ENCODE measurements at places on chromosomes 1 and 21.

GRCh38 chr1:109559995-109560394, 11.6 kb downstream of the GNAI3 start:
- DNase-seq: no peak

GRCh38 chr1:13517193-13517812, 3.5 kb upstream of the LRRC38 start:
- DNase-seq: no peak

GRCh38 chr1:31203215-31203614, 36.5 kb downstream of the NKAIN1 start:
- DNase-seq: no peak

GRCh38 chr1:162904579-162904978, 43.6 kb upstream of the CCDC190 start:
- no peak for DNase-seq

- no peak for DNase-seq
These were observed 488 bp downstream of the FAM78B start for GRCh38 chr1:166166329-166166697.

- DNase-seq: no peak
These were observed 63.3 kb upstream of the PAXBP1 start for GRCh38 chr21:32834916-32835235.

- peak; percentile 72 for DNase-seq
These were observed 12.8 kb downstream of the PPFIA4 start for GRCh38 chr1:203038891-203039608.

DNA sequence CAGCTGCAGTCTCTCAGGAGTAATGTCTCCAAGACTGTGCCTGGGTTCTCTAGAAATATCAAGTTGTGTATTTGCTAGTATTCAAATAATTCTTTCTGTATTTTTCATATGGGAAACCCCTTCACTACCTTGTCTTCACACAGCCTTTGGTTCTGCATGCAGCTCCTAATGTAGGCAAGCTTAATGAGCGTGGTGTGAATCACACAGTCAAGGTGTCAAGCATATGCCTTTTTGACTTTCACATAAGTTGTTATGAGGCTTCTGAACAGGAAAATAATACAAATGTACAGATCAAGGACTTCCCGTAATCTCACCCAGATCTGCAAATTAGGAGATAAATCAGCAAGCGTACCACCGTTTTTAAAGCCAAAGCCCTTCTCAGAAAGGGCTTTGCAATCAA, at the start of gene FCRL3:
TSS of gene FCRL3 (minus strand) at position 38 of the 400 bp plus-strand sequence. CDS start 280 bp downstream, outside the sequence.
- DNase-seq: no peak

- DNase-seq: no peak
These were observed 15.9 kb downstream of the MCM3AP start for GRCh38 chr21:46269466-46269865.

DNA sequence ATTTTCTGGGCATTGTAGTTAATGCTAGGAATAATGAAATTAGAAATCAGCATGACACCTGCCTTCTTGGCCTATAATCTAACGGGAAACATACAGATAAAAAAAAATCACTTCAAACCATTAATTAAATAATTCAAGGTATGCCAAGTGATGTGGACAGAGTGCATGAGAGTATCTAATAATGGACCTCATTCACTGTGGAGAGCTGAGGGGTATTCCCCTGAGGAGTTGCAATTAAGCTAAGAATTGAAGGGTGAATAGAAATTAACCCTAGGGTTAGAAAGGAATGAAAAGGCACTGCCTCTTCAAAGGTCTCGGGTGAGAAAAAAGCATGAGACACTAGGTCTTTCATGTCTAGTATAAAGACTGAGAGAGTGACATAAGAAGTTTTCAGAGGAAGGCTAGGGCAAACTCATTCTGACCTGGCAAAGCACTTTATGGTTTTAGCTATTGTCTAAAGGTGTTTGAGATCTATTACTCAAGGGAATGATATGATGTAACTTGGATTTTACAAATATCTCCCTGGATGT, 466.1 kb downstream of the KCNT2 start:
- no peak for DNase-seq

DNA sequence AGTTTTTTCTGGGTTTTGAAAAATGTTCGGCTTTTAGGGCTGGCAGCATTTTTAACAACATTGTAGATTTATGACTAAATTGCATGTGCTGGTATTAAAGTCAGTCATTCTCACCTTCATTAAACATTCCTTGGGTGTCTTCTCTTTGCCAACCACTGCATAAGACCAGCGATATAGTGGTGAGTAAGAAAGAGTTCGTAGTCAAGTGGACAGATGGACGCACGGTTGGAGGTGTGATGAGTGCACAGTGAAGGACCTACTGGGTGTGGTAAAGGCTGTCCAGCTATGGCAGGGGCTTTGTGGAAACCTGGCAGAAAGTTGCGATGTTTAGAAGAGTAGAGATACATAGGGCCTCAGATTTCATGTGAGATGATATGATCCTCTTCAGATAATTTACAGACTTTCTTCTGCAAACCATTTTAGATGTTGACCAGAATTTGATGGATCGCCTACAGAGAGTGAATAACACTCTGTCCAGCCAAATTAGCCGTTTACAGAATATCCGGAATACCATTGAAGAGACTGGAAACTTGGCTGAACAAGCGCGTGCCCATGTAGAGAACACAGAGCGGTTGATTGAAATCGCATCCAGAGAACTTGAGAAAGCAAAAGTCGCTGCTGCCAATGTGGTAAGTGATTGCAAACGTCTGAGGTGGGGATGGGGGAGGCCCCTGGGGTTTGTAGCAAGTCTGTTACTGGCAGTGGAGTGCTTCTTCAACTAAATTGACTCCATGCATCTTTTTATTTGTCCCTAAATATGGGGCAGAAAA, 56.0 kb upstream of the LAMC2 start:
- no peak for DNase-seq

DNA sequence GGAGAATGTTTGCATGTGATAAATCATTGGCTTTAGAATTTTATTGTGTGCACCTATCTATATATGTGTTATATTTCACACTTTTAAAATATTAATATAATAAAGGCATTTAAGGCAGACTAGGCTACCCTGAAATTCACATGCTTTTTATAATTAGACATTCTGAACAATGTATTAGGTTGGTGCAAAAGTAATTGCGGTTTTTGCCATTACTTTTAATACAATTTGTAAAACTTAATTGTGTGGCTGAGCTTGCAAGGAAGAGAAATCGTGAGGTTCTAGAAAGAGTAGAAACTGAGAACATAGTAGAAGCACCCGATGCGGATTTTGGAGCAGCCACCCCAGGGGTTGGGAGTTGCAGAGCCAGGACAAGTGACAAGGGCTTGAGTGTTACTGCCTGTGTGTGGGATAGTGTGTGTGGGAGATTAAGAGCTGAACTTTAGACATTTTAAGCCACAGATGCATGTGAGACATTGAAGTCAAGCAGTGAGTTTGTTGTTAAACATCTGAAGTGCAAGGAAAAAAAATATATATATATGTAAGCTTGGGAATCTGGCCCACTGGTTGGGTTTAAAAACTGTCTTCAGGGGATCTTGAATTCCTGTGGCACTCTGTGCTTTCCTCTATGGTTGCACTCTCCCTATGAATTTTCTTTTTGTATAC, 244.5 kb downstream of the TM2D1 start:
- DNase-seq: no peak

DNA sequence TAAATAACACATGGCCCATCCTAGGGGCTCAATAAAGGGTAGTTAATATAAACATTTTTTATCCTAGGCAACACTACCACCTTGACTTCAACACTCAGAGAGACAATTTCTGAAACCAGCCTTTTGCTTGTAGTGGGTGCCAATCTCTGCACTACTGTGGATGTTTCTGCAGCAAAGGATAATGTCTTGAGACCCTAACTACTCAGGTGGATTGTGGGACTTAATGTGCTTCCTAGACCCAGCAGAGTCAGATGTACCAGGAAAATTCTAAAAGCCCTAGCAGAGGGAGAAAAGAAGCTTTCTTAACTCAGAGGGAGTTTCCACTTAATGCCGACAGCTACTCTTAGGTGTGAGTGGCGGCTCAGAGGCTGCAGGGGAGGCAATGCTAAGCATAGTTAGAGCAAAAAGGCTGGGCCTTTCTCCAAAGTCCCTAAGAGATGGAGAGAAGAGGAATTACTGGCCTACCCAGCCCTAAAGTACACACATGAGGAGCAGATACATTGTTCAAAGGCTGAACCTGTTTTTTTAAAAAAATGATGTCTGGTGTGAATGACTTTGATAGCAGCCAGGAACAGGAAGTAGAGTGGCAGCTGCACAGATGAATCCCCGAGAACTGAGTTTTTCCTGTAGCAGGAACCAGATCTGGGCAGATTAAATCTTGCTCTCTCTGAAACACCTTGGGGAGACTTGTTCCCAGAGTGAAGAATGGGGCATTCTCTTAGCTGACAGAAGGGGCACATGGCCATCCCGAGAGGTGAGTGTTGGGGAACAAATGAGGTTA, 33.5 kb upstream of the ABCD3 start:
- DNase-seq: no peak

DNA sequence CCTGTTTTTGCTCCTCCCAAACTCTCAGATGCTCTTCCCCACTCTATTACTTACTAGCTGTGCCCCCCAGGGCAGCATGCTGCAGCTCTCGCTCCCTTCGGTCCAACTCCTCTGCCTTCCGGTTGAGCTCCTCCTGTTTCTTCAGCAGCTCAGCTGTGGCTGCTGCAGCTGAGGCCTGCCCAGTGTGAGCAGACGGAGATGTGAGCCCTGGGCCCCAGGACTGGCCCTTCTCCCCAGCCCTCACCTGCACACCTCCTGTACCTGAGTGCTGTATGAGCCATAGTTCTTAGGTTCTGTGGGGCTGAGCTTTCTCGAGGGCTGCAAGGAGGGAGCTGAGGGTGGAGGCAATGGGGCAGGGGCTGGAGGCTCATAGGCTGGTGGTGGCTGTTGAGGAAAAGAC, 1.9 kb downstream of the SCAMP3 start:
- no peak for DNase-seq
